ENCODE measurements at places on chromosomes 1 and 21. TPM values are rescaled to one million over a fixed set of nuclear protein-coding genes. Genes with fewer than 3 reads are reported as not detected.

AK4 gene
- 35.8 TPM for total RNA-seq

LCA5L gene
- total RNA-seq: 1.2 TPM

FCRLB gene
- not detected for total RNA-seq

SLAMF6 gene
- total RNA-seq: 1.2 TPM

OR2L2 gene
- not detected for total RNA-seq

ATP1A4 gene
- total RNA-seq: 1.1 TPM

IL10 gene
- 40.9 TPM for total RNA-seq
